H1 (cell line): ENCODE measurements at places on chromosomes 6 and 20.

DNA sequence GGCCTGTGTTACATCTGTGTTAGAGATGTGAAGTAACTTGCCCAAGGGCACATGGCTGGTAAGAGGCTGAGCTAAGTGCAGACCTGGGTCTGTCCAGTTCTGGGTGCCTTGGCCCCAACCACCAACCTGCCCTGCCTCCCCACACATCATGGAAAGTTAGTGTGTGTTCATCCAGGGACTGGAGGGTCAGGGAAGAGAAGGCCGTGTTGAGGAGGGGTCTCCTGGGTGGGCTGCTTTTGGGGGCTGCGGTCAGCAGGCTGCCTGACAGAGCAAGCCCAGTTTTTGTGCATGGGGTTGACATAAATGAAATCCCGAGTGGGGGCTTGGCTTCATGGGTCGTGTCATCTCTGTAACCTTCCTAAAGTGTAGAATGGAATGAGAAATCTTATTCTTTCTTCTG is 10.9 kb downstream of the PYGB start:
- no peak for DNase-seq
- no peak overlapping the region for H3K27ac ChIP-seq

DNA sequence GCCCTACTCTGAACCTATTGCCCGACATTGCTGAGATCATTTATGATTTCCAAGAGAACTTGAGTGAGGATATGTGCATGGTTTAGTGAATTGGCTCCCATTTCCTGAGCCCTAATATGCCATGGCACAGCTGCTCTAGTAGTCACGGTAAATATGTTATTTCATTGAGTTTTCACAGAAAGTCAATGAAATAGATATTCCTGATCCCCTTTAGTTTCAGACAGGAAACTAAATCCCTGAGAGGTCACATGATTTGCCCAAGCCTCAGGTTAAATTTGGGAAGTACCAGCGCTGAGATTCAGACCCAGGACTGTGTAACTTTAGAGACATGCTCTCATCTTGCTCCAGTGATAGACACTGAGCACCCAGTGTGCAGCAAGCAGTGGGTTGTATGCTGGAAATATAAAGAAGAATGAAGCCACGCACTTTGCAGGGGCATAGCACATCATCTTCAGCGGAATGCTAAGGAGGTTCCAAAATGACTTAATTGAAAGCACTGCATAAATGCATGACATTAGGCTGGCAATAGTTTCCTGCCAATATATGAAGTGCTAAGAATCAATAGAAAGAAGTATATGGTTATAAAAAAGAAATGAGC is 70.6 kb downstream of the FARS2 start:
- H3K36me3 ChIP-seq: no peaks in the 10 kb centered on the region
- no peak overlapping the region for H3K4me3 ChIP-seq
- H3K4me1 ChIP-seq: no peaks in the 10 kb centered on the region
- no peak for DNase-seq
- H3K27me3 ChIP-seq: no peaks in the 10 kb centered on the region

GRCh38 chr20:47304287-47304686 is 52.2 kb downstream of the ZMYND8 start:
- H3K4me3 ChIP-seq: no peak overlapping the region
- H3K36me3 ChIP-seq: peaks cover 37% of the 10 kb centered on the region
- H3K27me3 ChIP-seq: no peaks in the 10 kb centered on the region
- no peak for DNase-seq
- peaks cover 5% of the 10 kb centered on the region for H3K4me1 ChIP-seq
- no peak overlapping the region for H3K27ac ChIP-seq

GRCh38 chr6:5513408-5513807 is 252.1 kb downstream of the FARS2 start:
- no peaks in the 10 kb centered on the region for H3K36me3 ChIP-seq
- H3K4me1 ChIP-seq: peaks cover 8% of the 10 kb centered on the region
- H3K27me3 ChIP-seq: no peaks in the 10 kb centered on the region
- no peak overlapping the region for H3K27ac ChIP-seq
- H3K4me3 ChIP-seq: no peak overlapping the region

GRCh38 chr6:25579391-25579883 is 72.6 kb upstream of the SCGN start:
- H3K27me3 ChIP-seq: no peaks in the 10 kb centered on the region
- no peak overlapping the region for H3K4me3 ChIP-seq
